H1 (cell line): ENCODE measurements at places on chromosomes 6 and 20. TPM values are rescaled to one million over a fixed set of nuclear protein-coding genes. Genes with fewer than 3 reads are reported as not detected.

CLVS2 gene
- total RNA-seq, result 0.67 and 0.73 TPM in 2 replicates

- peak; percentile 43 for DNase-seq
Observed at GRCh38 chr20:36202891-36203338, 33.4 kb upstream of the AAR2 start.

GRCh38 chr6:148874698-148875293, 128.0 kb downstream of the UST start:
- no peak for DNase-seq

DNA sequence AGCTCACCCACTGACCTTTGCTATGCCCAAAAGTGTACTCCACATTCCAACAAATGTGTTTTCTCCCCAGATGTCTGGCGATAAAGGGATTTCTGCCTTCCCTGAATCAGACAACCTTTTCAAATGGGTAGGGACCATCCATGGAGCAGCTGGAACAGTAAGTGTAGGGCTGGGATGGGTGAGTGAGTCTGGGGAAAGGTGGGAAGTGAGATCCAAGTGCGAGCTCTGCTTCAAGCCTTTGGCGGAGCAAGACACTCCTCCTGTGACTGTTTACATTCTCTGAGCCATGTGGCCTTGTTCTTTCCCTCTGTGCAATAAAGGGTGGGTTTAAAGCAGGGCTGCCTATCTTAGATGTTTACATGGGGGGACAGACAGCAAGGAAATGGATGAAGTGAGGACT, 1.9 kb downstream of the UBE2C start:
- DNase-seq, result no peak

PSORS1C1 gene
- total RNA-seq, result 0.36 and 0.52 TPM in 2 replicates

- DNase-seq, result no peak
Observed at GRCh38 chr6:38687549-38687948, 15.4 kb downstream of the GLO1 start.

DNA sequence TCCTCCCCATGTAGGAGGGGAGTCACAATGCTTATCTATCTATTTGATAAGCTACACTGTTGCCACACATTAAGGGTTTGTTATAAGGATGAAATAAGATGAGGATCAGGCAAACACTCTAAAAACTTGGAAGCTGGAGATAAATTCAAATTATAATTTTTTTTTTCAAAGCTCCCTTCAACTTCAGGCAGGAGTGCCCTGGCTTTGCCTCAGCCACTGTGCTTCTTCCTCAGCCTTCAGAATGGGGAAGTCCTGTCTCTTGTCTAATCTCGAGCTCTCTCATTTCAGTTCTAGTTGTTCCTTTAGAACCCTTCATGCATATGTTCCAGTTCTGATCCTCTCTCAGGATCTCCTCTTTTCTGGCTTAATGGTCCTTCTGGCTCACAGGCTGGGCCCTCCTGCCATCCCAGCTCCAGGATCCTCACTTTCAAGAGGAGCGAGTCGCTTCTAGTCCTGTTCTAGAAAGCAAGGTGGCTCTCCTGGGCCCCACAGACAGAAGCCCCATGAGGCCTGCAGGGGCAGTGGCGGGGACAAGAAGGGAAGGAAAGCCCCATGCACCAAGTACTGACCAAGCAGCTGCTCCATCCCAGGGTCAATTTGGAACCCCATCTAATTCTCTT, 164.3 kb downstream of the VEGFA start:
- no peak for DNase-seq

DNA sequence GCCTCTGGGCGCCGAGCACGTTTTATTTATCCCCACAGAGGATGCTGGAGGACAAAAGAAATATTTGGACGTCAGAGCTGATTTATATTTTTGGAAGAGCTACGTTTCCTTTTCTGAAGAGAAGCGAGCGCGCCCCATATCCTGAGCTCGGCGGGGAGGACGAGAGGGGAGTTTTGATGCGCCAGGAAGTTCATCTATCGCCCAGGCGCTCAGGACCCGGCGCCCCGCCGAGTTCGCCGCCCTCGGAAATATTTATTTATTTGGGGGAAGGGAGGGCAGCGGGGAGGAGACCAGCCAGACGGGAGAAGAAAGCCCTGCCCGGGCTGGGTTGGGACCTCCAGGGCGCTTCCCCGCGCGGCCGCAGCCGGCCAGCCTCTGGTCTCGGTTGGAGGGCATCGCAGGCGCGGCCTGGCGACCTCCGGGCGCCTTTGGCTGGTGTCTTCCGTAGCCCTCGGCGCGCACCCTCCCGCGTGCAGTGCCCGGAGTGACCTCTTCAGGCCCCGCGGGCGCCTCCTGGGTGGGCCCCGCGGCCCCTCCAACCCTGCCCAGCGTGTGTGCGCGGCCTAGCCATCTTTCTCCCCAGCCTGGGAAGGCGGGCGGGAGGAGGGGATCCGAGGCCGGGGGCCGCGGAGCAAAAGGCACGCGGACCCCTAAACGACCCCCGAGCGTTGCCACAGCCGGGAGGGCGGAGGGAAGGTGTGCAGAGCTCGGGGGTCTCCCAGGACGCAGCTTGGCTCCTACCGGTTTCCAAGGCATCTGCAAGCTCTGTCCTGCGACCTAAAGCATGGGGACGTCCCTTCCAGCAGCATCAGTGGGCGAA, 5.4 kb upstream of the FOXF2 start:
- no peak for DNase-seq

DNA sequence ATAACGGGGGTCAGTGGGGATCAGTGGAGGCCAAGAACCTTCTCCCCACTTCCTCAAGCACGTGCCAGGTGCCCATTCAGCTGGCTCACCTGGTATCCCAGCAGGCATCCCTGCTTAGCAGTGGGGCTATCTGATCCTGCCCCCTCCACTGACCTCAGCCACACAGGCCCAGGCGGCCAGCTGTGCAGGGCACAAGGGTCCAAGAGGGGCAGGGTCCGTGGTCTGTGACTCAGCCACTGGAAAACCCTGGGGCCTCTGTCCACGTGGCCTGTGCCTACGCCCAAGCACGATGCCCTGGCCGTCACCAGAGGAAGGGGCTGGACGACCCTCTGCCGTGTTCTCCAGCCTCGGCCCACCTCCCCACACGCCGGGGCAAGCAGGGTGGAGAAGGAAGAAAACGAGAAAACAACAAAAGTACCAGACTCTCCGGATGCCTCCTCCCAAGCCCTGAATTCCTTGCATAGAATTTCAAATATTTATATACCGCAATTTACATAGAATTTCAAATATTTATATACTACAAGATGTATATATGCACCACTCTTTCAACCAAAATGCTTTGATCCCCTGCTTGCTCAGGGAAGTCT, 12.1 kb downstream of the PXDC1 start:
- DNase-seq, result no peak

DNA sequence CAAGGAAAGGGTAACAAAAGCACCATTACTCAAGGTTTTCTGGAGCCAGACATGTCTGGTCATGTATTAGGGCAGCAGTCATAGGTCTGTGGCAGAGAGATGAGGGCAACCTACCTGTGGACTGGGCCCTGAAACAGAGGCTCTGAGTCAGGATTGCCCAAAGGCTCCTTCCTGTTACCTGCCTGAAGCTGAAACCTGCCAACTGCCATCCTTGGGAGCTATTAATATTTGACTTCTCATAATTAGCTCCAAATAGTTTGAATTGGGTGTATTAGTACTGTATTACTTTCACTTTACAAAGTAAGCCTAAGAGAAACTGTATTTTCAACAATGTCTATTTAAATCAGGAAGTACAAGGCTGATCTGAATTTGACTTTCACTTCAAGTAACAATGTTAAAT, 72.0 kb upstream of the TBX18 start:
- no peak for DNase-seq

CEP162 gene
- 10.4 and 10.6 TPM in 2 replicates for total RNA-seq

TREM1 gene
- not detected in 2 replicates for total RNA-seq

- no peak for DNase-seq
Observed at GRCh38 chr6:3882431-3882830, 33.3 kb downstream of the FAM50B start.

- DNase-seq, result no peak
Observed at GRCh38 chr20:50413088-50413500, 97.1 kb upstream of the PTPN1 start.

GRCh38 chr6:170308761-170309160, 2.2 kb downstream of the FAM120B start:
- no peak for DNase-seq

- no peak for DNase-seq
Observed at GRCh38 chr6:160995271-160995670, 3.7 kb downstream of the MAP3K4 start.

GRCh38 chr20:62488470-62488869, 12.7 kb upstream of the GATA5 start:
- DNase-seq, result no peak

CTCFL gene
- 0.80 and 0.82 TPM in 2 replicates for total RNA-seq

DNA sequence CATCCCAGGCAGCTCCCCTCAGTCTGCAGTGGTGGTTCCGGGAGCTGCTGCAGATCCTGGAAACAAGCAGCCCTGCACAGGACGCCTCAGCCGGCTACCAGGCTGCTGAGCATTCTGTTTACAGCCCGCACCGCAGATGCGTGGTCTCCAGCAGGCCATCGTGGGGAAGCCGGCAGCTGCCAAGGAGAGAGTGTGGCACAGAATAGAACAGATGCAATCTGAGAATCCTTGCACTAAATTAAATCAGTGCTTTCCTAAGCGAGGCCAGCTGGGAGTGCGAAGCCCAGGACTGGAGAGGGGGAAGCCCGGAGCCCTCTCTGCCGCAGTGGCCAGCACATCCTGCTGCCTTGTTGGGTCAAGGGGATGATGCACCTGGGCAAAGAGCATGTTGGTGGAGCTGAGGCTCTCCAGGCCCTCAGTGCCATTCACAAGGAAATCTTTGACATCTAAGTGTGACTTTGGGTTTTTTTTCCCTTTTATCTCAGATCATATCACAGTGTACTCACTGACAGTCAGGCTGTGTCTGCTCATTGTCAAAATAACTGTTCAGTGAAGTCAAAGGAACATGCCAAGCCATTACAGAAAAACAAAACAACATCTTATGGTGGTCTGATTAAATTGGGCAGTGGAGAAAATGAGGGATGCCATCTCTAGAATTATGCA, 118.1 kb downstream of the SYNDIG1 start:
- no peak for DNase-seq

- DNase-seq, result no peak
Observed at GRCh38 chr6:141752677-141753076, 380.0 kb upstream of the GJE1 start.

- no peak for DNase-seq
Observed at GRCh38 chr6:114762145-114762544, 419.3 kb upstream of the HS3ST5 start.

TM9SF4 gene
- 38.4 and 40.5 TPM in 2 replicates for total RNA-seq

CALHM6 gene
- total RNA-seq, result 0.93 and 1.1 TPM in 2 replicates

DNA sequence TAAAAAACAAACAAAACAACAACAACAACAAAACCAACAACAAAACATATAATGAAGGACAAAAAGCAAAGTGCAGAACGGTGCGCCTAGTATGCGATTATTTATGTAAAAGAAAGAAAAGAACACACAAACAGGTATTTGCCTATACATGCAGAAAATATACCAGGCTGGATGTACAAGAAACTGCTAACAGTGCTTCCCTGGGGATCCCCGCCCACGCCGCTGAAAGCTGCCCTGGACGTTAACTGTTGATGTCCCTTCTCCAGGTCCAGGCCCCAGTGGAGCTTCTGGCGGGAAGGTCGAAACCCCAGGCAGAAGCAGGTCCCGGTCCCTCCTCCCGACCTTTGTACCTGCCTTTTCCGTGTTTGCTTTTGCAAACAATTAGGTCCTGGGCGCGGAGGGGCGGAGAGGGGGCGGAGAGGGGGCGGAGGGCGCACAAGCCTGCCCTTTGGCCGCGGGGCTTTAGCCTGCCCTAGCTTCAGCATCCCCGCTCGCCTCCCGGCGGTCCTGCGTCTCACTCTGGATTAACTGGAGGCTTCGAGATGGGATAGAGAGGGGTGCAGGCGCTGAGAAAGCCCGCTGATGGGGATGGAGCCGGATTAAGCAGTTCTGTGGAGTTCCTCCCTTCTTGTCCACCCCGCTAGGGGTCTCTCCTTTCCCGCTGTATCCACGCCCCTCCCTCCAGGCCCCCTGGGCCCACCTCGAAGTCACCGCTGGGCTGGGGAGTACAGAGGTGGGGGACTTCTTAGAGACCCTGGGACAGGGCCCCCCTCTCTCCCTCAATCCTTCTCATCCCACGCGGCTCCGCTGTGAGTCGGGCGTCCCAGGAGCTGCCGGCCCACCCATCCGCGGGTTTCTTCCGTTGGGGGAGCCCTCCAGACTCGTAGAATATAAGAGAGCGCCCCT, 8.2 kb upstream of the AHCY start:
- DNase-seq, result peak; percentile 47

DNA sequence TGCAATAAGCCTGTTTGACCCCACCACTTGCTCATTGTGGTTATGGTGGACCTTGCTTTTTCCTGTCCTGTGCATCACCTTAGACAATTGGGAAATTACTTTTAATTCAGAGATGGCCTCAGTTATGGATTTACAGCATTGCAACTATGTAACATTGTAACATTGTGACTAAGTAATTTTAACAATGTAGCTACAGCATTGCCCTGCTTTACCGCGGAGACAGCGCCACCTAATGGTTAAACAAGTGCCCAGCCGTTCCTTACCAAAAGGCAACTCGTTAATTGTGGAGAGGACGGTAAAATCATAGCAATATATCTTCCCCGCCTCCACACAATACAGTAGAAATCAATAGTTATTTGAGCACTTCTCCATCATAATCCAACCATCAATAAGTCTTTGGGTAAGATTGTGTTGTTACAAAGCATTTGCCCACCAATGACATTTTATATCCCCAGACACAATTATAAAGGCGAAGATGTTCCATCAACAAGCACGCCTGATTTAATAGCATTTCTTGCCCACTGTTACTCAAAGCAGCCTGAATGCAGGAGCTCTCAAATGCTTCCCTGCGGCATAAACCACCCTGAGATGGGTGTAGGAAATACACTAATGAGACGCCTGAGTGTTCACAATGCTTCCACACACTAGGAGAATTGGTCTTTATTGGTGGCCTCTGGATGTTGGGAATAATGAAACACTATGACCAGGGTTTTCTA, 93.7 kb downstream of the PROKR2 start:
- DNase-seq, result peak; percentile 13

RAET1E gene
- not detected in 2 replicates for total RNA-seq

LIN28B gene
- total RNA-seq, result 92.4 and 94.7 TPM in 2 replicates

GRCh38 chr6:30019819-30020218, 41.2 kb upstream of the POLR1H start:
- no peak for DNase-seq

- DNase-seq, result no peak
Observed at GRCh38 chr20:7346026-7346425, 578.5 kb downstream of the BMP2 start.

SYTL3 gene
- 0.42 and 0.99 TPM in 2 replicates for total RNA-seq

DLL1 gene
- total RNA-seq, result 3.8 and 5.6 TPM in 2 replicates
